Spleen (tissue), 13 donors: ENCODE measurements at places on chromosomes 16 and 17. TPM values are rescaled to one million over a fixed set of nuclear protein-coding genes. Genes with fewer than 3 reads are reported as not detected.

The ACSM3 gene
- polyA plus RNA-seq = 3.0 TPM

The HSF5 gene
- 0.61 TPM for polyA plus RNA-seq

The NFATC2IP gene
- polyA plus RNA-seq = 26.6 TPM

The TOP2A gene
- polyA plus RNA-seq = 5.8 TPM

The CACNG3 gene
- not detected for polyA plus RNA-seq

The MRPL27 gene
- 85.3 TPM for polyA plus RNA-seq

The TAX1BP3 gene
- polyA plus RNA-seq = 47.9 TPM

The DNAAF1 gene
- 1.3 TPM for polyA plus RNA-seq

The STARD3 gene
- 59.5 TPM for polyA plus RNA-seq

The CCDC200 gene
- polyA plus RNA-seq = not detected

The KRT28 gene
- not detected for polyA plus RNA-seq

The RAI1 gene
- polyA plus RNA-seq = 5.4 TPM

The KRT9 gene
- not detected for polyA plus RNA-seq

The RAC3 gene
- polyA plus RNA-seq = 2.0 TPM

The OR1A1 gene
- polyA plus RNA-seq = not detected

The NPIPB6 gene
- 0.59 TPM for polyA plus RNA-seq

The SLC5A11 gene
- polyA plus RNA-seq = 0.22 TPM

The SLFN12L gene
- polyA plus RNA-seq = 0.93 TPM

The GRAP gene
- polyA plus RNA-seq = 114 TPM

The KRT222 gene
- 3.8 TPM for polyA plus RNA-seq

The NAGLU gene
- 27.3 TPM for polyA plus RNA-seq

The SLC5A10 gene
- 1.5 TPM for polyA plus RNA-seq

The CD300A gene
- 93.3 TPM for polyA plus RNA-seq

The NPEPPS gene
- 19.2 TPM for polyA plus RNA-seq
